Activated CD8-positive, alpha-beta memory T cell treated with anti-CD3 and anti-CD28 coated beads, Interleukin-2, amount 10 ng/mL, durations not matched to agents 7 days and 5 days (primary cell): ENCODE measurements at places on chromosomes 5 and 9. TPM values are rescaled to one million over a fixed set of nuclear protein-coding genes. Genes with fewer than 3 reads are reported as not detected.

GRCh38 chr5:137415231-137415681, 83.9 kb downstream of the SPOCK1 start:
- no peak for DNase-seq

DNA sequence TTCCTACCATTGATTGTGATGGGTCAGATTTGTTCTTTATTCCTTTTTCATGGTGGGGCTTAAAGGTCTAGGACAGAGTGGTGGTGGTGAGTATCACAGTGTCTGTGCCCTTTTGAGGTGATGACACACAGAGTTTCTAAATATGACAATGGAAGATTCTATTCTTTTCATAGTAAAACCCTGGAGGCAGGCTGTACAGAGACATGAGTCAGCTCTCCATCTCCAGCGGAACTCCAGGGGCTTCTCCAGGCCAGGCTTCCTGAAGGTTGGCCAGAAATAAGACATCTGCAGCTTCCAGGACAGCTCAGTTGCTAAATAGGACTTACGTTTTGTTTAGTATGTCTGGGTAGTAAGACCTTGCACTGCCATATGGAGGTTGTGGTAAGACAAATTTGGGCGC, 229.5 kb downstream of the CD180 start:
- no peak for DNase-seq

- no peak for DNase-seq
Measured at GRCh38 chr9:71637375-71637774, 130.9 kb downstream of the CEMIP2 start.

DNA sequence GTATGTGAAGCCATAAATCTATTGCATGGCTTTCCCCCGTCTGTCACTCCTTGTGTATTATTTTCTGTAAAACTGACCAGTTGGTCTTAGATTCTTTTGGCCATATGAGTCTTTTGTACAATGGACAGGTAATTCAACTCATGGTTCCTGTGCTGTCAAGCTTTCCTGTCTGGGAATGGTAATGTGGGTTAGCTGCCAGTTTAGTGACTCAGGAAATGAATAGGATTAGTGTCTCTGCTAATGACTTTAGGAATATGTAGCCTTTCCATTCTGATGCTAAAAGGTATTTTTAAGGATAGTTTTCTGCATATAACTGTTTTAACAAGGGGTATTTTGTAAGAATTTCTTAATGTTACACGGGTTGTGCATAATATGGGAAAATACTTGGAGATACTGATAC, 182.7 kb downstream of the PBX3 start:
- no peak for DNase-seq

The ZBTB34 gene
- 7.4 TPM for total RNA-seq

The PALM2AKAP2 gene
- not detected for total RNA-seq
